Activated T-helper 17 cell treated with anti-CD3 and anti-CD28 coated beads, Interleukin-2, amount 50 U/mL, for 72 hours (primary cell): ENCODE measurements at places on chromosomes 1 and 21.

DNA sequence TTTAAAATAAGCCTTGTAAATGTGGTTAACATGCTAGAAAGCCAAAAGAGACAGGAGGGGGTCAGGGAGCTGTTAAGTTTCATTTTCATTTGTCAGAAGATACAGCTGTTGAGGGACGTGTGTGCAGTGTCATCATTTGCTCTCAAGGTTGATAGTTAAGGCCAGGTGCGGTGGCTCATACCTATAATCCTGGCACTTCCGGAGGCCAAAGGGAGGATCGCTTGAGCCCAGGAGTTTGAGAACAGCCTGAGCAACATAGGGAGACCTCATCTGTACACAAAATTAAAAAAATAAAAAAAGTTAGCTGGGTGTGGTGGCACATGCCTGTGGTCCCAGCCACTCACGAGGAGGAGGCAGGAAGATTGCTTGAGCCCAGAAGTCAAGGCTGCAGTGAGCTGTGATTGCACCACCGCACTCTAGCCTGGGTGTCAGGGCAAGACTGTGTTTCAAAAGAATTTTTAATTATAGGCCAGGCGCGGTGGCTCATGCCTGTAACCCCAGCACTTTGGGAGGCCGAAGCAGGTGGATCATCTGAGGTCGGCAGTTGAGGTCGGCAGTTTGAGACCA is 22.7 kb downstream of the ZBTB8OS start:
- peaks cover 92% of the 10 kb centered on the region for H3K36me3 ChIP-seq
- peak overlapping the region; percentile 42 for H3K4me3 ChIP-seq
- H3K27me3 ChIP-seq: no peaks in the 10 kb centered on the region
- ATAC-seq: no peak

- H3K27me3 ChIP-seq: peaks cover 16% of the 10 kb centered on the region
- no peak overlapping the region for H3K27ac ChIP-seq
- no peak overlapping the region for H3K4me3 ChIP-seq
- H3K4me1 ChIP-seq: no peaks in the 10 kb centered on the region
Observed at GRCh38 chr1:229984310-229984991, 82.6 kb upstream of the GALNT2 start.

GRCh38 chr1:241518476-241519307 is 863 bp downstream of the FH start:
- no peak for ATAC-seq
- H3K27me3 ChIP-seq: peaks cover 20% of the 10 kb centered on the region
- no peak overlapping the region for H3K4me3 ChIP-seq
- peak overlapping the region; percentile 45 for H3K27ac ChIP-seq
- H3K36me3 ChIP-seq: peaks cover 30% of the 10 kb centered on the region

GRCh38 chr21:28257276-28257675 is 735.4 kb downstream of the LTN1 start:
- H3K27me3 ChIP-seq: no peaks in the 10 kb centered on the region
- no peak overlapping the region for H3K27ac ChIP-seq
- ATAC-seq: no peak
- H3K36me3 ChIP-seq: no peaks in the 10 kb centered on the region
- no peak overlapping the region for H3K4me3 ChIP-seq

DNA sequence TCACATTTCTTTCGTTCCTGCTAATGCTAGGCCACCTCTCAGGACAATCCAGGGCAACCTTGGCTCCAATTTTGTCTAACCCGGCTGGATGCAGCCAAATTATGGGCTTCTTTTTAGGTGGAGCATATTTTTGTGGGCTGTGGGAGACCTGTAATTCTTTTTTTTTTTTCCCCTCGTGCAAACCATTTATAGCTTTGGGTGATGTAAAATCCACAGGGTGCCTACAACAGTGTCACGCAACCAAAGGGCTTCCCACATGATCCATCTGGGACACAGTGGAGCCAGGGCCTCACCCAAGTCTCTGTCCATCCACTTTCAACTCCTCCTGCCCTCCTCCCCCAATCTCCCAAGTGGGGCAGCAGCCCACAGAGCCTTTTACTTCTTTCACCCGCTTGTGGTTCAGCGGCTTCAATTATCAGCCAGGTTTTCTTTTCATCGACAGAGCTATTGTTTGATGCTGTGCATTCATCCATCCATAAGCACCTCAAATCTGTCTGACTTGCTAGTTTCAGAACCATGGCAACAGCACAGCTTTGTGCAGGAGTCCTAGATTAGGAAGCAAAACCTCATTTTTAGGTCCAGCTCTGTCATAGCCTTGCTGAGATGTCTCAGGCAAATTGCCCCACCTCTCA is 10.0 kb upstream of the OVAAL start:
- no peak overlapping the region for H3K4me3 ChIP-seq
- H3K4me1 ChIP-seq: no peaks in the 10 kb centered on the region
- no peaks in the 10 kb centered on the region for H3K36me3 ChIP-seq
- H3K27me3 ChIP-seq: no peaks in the 10 kb centered on the region
- H3K27ac ChIP-seq: no peak overlapping the region
